ENCODE measurements at places on chromosomes 5 and 9. TPM values are rescaled to one million over a fixed set of nuclear protein-coding genes. Genes with fewer than 3 reads are reported as not detected.

DNA sequence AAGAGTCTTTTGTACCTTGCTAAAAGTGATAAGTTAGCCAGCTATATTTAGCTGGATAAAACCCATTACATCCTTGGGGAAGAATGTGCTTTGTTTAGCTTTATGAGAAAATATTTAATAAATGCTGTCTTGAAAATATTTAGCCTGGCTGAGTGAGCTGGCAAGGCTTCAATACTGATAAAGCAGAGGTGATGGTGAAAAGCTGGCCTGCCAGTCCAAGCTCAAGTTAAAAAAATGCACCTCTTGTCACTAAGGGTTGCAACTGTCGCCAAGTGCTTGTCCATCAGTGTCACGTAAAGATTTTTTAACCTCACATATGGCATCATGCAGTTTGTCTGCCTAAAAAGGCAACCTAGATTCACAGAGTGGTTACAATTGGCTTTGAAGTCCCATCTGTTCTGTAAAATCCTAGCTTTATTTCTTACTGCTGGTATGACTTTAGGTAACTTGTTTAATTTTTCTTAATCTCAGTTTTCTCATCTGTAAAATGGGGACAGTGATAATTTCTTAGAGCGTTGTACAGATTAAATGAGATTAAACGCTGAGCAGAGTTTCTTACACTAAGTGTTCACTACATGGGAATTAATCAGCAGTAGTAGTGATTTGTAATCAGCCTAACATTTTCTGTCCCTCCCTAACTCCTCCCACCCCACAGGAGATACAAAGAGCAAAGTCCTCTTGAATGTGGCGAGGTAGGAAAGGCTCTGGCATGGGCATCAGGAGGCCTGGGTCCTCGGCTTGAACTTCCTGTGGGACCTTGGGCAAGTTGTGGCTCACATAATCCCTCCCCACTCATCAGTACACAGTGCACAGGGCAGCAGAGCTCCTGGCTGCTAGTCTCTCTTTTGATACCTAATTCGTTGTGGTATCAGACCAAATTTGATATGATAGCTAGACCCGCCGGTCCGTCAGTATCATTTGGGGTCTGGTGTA, 48.7 kb downstream of the PIK3R1 start:
- no peak overlapping the region for H3K4me3 ChIP-seq
- DNase-seq = no peak
- no peaks in the 10 kb centered on the region for H3K27me3 ChIP-seq
- H3K4me1 ChIP-seq = no peaks in the 10 kb centered on the region

NOXA1 gene
- total RNA-seq = 22.8 TPM

PCDHB4 gene
- 0.09 TPM for total RNA-seq

GMCL2 gene
- not detected for total RNA-seq

- H3K27ac ChIP-seq = no peak overlapping the region
- no peak for DNase-seq
- no peaks in the 10 kb centered on the region for H3K4me1 ChIP-seq
- H3K4me3 ChIP-seq = no peak overlapping the region
- no peaks in the 10 kb centered on the region for H3K27me3 ChIP-seq
- no peaks in the 10 kb centered on the region for H3K36me3 ChIP-seq
These were observed 247.6 kb upstream of the ACO1 start for GRCh38 chr9:32136700-32137339.

ZNF618 gene
- 0.23 TPM for total RNA-seq

SHROOM1 gene
- total RNA-seq = 23.3 TPM

DNA sequence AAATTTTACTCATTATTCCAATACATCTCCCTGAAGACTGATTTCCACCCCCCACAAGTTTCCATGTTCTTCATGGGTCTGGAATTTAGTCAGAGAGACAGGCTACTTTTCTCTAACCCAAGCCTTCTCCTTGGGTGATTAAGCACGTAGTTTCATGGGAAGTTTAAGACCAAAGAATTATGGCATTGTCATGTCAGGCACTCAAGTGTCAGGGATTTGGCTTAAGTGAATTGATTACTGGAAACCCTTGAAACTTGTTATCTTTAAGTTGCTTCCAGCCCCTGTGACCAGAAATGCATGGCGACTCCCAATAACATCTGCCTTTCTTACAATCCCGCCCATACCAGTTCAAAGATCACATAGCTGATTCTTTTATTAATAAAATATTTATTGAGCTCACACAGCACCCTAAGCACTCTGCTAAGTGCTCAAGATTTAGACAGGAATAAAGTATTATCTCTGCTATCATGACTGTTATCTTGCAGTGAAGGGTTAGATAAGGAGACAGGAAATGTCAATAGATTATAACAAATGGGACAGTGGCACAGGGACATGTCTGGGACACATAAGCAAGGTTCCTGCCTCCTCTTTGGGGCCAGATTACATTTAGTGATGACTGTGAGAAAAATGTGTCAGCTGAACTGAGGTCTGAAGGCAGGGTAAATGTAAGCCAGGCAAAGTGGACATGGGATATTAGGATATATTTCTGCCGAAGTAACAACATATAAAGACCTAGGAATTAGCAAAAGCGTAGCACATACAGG, 241.2 kb upstream of the TNC start:
- no peaks in the 10 kb centered on the region for H3K4me1 ChIP-seq
- no peaks in the 10 kb centered on the region for H3K36me3 ChIP-seq
- H3K4me3 ChIP-seq = no peak overlapping the region
- no peak overlapping the region for H3K27ac ChIP-seq
- no peaks in the 10 kb centered on the region for H3K27me3 ChIP-seq
- no peak for DNase-seq

- DNase-seq = no peak
- no peaks in the 10 kb centered on the region for H3K4me1 ChIP-seq
- H3K27me3 ChIP-seq = no peaks in the 10 kb centered on the region
- no peak overlapping the region for H3K27ac ChIP-seq
- H3K36me3 ChIP-seq = 0 out of 2 replicates have a peak, but pooled peaks cover 4% of the 10 kb centered on the region
These were observed 21.4 kb upstream of the LTC4S start for GRCh38 chr5:179772351-179772750.

DNA sequence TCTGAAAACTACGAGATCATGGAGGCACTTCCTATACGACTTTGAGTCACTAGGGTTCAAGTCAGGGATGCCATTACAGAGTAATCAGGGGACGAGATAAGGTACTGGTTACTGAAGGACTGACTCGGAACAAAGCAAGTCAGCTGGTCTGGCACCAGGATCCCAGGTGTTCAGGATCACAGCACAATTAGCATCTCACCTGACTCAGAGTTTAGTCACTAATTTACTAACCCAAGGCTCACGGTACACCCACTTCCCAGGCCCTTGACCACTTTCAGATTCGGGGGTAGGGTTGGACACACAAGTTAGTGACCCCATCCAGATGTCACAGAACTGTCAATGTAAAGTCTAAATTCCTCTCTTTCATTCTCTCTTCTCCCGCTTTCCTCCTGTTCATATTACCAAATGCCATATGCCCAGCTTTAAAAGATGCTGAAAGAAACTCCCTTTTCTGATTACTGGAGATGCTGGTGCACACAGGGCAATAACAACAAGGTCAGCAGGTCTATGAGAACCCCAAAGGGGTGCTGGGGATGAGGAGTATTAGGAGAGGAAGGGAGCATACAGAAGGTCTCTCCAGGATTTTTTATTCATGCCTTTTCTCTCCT, 657.8 kb downstream of the TLE1 start:
- H3K4me3 ChIP-seq = no peak overlapping the region

ALDH1A1 gene
- total RNA-seq = 3.7 TPM

DNA sequence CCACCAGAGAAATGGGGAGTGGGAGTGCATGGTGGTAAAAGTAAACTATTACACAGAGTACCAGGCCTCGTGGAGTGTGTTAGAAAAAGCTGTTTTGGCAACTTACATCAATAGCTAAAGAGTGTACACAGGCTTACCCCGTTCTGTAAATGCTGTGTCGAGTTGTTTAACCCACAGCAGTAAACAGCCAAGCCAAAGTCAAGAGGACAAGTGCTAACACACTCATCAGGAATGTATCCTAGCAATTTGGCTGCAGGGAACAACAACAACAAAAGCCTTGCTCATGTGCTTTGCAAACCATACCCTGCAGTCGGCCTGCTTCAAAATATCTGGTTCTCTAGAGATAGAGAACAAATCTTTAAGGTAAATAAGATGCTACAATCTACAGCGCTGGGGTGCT, 15.9 kb downstream of the DAP start:
- no peak overlapping the region for H3K27ac ChIP-seq
- no peaks in the 10 kb centered on the region for H3K27me3 ChIP-seq
- H3K4me1 ChIP-seq = no peaks in the 10 kb centered on the region
- H3K36me3 ChIP-seq = peaks cover 84% of the 10 kb centered on the region

TRIM36 gene
- total RNA-seq = 0.15 TPM

PCDHA1 gene
- total RNA-seq = not detected

ANKRD31 gene
- total RNA-seq = 0.48 TPM

Measured in PC-9 (cell line).